Anterior cingulate cortex (tissue), 58 donors: ENCODE measurements at places on chromosomes 3 and 15.
A peak's percentile ranks its signal among the peaks of the same experiment; 100 is the strongest.

GRCh38 chr3:15756505-15756904 lies 41.3 kb downstream of the ANKRD28 start:
- DNase-seq = no peak

GRCh38 chr3:71657831-71658530 lies 67.2 kb downstream of the EIF4E3 start:
- DNase-seq = no peak

GRCh38 chr15:59194639-59195325 lies 11.9 kb upstream of the LDHAL6B start:
- DNase-seq = no peak

DNA sequence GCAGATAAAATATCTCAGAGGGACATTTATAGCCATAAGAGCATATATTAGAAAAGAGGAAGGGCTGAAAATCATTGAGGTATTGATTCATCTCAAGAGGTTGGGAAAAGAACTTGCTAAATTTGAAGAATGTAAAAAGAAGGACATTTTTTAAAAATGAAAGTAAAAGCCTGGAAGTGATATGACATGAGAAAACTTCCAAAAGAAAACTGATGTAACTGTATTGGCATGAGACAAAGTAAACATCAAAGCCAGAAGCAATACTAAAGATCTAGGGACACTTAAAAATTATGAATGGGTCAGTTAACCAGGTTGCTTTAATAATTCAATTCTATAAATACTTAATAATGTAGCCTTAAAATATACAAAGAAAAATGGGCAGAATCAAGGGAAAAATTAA lies 31.9 kb downstream of the CEP63 start:
- no peak for DNase-seq

DNA sequence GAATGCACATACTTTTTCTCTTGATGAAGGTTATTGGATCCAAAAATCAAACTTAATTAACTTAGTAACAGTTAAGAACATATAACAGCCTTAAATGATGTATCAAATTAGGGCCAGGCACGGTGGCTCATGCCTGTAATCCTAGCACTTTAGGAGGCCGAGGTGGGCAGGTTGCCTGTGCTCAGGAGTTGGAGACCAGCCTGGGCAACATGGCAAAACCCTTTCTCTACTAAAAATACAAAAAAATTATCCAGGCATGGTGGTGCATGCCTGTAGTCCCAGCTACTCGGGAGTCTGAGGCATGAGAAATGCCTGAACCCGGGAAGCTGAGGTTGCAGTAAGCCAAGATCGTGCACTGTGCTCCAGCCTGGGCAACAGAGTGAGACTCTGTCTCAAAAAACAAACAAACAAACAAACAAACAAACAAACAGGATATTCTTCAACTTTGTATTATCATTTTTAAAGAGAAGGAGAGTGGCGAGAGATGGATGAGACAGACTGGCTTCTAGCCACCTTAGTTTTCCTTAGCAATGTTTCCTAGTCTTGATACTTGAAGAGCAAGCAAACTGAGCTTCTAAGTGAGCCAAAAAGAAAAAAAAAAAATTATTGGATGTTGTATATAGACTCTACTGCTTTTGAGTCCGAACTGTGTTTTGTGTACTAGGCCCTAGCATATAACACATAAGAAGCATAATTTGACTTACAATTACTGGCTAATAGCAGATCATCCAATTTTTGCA lies 13.8 kb downstream of the SPRED1 start:
- no peak for DNase-seq

DNA sequence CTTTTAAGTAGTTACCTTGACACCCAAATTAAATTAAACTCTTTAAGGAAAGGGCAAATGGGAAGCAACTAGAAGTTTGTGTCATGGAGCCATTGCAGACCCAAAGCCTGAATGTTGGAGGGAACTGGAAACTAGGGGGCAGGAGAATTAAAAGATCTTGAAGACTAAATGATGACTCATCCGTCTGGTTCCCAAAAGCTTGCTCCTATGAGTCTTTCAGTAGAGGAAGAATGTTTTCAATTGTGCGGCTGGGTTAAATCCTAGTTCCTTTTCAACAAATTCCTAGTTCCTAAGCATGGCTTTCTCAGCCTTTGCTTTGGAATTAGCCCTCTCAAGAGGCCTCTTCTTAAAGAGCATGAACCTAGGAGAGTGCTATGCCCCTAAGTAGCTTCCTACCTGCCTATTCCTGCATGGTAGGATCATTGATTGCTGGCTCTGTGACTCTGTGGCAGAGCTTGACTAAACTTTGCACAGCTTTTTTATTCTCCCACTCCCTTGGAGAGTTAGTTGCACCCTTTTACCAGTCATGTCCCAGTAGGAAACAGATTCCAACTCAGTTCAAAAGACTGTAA lies 17.7 kb downstream of the CLEC3B start:
- DNase-seq = no peak

DNA sequence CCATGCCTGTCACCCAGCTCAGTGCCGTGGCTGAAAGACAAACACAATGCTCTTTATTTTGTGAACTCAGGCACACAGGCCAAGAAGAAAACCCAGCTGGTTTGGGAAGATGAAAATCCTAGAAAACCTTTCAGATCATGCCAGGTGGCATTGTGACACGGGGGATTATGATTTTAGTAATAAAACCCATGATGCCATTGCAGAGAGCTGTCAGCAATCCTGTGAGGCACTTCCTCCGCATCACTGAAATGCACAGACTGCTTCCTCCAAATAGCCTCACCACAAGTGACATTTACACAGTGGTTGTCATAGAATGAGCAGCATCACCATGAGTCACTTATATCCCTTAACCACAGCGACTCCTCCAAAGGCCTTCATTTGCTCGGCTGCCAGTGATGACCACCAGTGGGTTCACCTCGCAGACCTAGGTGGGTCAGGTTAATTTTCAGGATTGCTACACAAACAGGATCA lies 22.7 kb downstream of the ABHD6 start:
- DNase-seq = peak; percentile 43

DNA sequence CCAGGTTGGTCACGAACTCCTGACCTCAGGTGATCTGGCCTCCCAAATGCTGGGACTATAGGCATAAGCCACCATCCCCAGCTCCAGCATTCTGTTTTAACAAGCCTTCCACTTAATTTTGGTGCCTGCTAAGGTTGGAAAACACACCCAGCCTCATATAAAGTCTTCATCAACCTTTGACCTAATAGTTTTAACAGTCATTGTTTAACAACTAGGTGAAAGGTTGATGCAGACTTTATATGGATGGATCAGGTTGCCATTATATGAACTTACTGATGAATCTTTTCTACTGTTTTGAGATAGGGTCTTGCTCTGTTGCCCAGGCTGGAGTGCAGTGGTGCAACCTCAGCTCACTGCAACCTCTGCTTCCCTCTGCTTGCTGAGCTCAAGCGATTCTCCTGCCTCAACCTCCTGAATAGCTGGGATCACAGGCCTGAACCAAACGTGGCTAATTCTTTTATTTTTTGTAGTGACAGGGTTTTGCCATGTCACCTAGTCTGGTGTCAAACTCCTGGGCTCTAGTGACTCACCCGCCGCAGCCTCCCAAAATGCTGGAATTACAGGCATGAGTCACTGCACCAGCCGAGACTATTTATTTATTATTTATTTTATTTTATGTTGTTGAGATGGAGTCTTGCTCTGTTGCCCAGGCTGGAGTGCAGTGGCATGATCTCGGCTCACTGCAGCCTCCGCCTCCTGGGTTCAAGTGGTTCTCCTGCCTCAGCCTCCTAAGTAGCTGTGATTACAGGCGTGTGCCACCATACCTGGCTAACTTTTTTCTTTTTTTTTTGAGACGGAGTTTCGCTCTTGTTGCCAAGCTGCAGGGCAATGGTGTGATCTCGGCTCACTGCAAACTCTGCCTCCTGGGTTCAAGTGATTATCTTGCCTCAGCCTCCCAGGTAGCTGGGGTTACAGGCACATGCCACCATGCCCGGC lies 3.1 kb upstream of the RPAP1 start:
- DNase-seq = no peak

GRCh38 chr3:40828741-40829415 lies 304.1 kb downstream of the ZNF621 start:
- no peak for DNase-seq

DNA sequence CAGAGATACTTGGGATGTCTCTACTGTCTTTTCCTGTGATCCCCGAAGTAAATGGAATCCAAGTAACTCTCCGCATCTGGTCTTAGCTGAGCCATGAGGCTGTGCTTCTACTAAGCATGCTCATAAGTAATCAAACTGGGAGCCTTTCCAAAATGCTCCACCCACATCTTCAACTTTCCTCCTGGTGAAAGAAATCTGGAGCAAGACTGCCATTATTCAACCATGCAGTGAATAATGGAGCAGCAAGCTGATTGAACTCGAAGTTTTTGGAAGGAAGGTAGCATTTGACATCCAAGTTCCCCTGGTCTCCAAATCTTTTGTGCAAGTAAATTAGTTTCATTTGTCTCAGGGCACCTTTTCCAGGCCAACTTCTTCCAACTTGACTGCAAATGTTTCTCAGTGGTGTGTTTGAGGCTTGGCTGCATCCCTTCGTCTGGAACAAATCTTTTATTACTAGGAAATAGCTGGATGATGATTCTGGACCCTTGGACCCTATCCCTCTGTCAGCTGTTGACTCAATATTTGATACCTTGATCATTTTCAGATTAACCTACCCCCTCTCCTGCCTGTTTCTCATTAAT lies 19.4 kb downstream of the GXYLT2 start:
- DNase-seq = peak; percentile 33

GRCh38 chr3:183299976-183300375 lies 46.9 kb downstream of the B3GNT5 start:
- no peak for DNase-seq

DNA sequence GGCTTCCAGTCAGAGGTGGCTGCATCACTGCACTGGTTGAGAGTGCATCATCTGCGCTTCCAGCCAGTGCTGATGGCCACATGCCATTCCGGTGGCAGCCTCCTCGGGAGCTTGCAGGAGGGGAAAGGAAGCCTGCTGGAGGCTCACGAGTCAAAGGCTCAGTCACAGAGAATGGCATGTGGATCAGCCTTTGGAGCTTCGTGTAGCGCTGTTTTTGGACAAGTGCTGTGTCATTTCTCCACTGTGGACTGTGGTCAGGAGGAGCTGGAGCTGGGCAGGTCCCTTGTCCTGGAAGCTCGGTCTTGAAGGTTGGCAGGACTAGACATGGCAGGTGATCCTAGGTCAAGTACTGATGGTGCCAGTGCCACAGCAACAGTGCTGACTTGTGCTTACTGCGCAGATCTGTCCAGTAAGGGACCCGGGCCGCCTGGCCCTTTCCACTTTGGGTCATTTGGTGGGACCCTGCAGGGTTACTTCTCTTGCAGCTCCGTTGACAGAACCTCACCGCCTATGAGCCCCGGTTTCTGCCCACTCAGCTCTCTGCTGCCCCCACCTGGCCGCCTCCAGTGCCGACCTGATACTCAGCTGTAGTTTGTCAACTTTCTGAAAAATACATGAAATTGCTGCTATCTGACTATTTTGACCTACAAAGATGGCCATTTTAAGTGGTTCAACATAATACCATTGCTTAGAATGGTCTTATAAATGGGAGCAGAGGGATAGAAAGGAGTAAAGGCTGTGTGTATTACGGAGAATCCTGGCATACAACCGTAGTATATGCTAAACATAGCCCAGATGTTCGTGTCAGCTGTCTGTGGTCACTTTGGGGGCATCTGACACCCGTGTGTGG lies 27.6 kb upstream of the TRPM1 start:
- DNase-seq = peak; percentile 33

GRCh38 chr15:45747426-45747825 lies 112.6 kb downstream of the SQOR start:
- DNase-seq = no peak

DNA sequence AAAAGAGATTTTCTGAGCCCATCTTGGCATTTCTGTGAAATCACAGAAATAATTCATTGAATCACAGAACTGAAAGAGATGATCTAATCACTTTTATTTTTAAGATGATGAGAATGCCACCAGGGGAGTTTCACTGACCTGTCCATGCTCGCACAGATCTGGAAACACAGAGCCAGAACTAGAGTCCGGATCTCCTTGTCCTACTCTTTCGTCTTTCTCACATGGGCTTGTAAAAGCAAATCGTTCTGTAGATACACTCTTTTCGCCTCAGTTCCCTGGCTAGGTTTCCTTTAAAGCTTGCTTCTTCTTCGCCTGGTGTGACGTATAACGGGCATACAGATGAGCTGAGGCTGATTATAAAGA lies 122.5 kb upstream of the SPRED1 start:
- no peak for DNase-seq
